ENCODE measurements at places on chromosomes 7 and 10. TPM values are rescaled to one million over a fixed set of nuclear protein-coding genes. Genes with fewer than 3 reads are reported as not detected.

DNA sequence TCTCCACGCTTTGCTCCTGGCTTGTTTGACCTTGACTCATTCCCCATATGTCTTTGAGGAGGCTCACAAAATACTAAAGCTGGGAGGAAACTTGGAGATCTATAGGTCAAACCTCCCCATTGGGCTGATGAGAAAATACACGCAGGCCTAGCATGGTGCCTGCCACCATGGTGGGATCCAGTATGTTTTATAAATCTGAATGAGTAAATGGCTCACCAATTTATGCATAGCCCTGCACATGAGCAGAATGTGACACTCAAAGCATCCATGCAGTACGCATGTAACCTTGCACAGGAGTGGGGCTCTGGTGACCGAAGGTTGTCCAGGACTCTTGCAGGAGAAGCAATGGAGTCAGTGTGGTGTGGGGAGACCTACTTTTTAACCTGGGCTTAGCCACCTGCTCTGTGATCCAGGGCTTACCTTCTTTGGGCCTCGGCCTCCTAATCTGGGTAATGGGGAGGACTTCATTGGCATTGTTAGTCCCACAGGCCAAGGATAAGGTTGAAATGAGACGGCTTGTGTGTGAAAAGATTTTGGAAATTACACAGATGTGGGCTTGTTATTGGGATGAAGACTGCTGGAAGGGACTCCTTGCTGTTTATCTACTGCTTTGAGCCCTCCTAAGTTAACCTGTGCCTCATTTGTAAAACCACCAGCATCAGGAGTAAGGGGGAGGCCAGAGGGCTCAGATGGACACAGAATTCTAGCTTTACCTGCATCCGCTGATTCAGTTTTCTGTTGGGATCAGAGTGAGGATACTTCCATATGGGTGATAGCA, 58.4 kb downstream of the ADCYAP1R1 start:
- DNase-seq: no peak

DNA sequence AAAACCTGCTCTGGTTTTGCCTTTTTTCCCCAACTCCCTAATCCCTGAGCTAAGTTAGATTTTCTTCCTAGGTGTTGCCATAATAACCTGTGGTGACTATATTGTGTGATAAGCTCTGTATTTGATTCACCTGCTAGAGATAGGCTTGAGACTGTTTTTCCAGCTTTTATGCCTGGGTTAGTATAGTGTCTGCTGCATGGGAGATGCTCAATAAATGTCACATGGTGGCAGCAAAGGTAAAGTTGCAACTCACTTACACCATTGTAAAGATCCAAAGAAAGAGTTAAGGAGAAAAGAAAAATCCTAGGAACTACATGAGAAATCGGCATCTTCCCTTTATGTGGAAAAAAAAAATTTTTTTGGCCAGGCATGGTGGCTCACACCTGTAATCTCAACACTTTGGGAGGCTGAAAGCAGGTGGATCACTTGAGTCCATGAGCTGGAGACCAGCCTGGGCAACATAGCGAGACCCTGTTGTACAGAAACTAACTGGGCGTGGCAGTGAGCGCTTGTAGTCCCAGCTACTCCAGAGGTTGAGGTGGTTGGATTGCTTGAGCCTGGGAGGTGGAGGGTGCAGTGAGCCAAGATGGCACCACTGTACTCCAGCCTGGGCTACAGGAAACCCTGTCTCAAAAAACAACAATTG, 3.7 kb downstream of the CCNJ start:
- DNase-seq: no peak

- DNase-seq: no peak
These were observed 6.6 kb upstream of the CUZD1 start for GRCh38 chr10:122852261-122852660.

DNA sequence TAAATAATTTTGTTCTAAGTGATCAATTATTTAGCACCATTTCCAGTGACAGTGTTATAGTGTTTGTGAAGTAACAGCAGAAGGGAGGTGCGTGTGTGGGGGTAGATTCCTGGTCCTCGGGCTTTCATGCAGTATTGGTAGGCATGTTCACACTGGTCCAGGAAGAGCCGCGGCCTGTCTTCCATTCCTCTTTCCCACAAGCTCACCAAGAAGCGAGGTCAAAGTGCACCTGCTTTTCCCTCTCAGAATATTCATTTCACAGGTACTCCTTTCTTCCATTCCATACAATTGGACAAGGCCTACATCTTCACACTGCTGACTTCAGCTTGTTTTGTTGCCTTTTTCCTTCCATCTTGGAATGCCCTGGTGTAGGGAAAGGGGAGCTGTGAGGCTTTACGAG, 151.8 kb upstream of the CELF2 start:
- DNase-seq: no peak

- no peak for DNase-seq
These were observed 8.0 kb downstream of the SEMA3E start for GRCh38 chr7:83640731-83641537.

GRCh38 chr10:127196282-127197153, at the start of gene INSYN2A:
INSYN2A (minus strand) TSS chr10:127196591; CDS start chr10:127176395, 20,196 bp downstream.
- peak; percentile 49 for DNase-seq

DNA sequence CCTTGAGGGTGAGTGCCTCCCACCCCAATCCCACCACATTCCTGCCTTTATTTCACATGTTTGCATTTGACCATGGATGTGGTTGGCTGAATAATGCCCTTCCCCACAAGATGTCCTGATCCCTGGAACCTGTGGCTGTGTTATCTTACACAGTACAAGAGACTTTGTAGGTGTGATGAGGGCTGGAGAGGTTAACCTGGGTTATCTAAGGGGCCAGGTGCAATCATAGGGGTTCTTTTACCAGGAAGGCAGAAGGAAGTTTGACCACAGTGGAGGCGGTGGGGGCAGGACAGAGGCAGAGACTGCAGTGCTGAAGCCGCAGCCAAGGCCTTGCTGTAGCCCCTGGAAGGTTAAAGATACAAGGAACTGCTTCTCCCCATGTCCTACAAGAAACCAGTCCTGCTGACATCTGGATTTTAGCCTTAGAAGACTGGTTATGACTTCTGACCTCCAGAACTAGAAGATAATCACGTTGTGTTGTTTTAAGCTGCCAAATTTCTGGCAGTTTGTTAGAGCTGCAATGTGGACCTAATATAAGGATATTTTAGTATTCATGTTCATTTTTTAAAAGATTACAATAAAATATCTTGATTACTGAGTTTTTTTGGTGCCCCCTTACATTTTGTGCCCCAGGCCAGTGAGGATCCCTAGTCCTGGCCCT, 136.6 kb downstream of the ARHGAP22 start:
- DNase-seq: no peak

DNA sequence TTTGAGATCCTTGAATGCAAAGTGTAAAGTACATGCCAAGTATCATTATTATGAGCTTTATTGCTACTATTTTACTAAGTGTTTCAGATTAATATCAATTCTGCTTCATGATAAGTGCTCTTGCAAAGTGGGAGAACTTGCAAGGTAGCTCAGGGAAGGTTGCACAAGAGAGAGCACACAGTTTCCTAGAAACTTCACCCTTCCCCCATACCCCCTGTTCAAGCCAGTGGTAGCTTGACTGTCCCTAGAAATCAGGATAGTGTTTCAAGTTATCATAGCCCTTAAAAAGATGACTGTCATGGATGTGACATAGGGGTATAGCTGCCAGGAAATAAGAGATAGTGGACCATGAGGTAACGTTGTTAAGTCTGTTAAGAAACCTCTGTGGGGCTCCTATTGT, 251.5 kb downstream of the TRIL start:
- DNase-seq: no peak

GRCh38 chr7:134085311-134085710, 41.8 kb upstream of the LRGUK start:
- DNase-seq: no peak

GRCh38 chr7:105298439-105298894, 90.3 kb downstream of the SRPK2 start:
- DNase-seq: no peak

- DNase-seq: no peak
These were observed 159.8 kb downstream of the DIP2C start for GRCh38 chr10:529468-530230.

DNA sequence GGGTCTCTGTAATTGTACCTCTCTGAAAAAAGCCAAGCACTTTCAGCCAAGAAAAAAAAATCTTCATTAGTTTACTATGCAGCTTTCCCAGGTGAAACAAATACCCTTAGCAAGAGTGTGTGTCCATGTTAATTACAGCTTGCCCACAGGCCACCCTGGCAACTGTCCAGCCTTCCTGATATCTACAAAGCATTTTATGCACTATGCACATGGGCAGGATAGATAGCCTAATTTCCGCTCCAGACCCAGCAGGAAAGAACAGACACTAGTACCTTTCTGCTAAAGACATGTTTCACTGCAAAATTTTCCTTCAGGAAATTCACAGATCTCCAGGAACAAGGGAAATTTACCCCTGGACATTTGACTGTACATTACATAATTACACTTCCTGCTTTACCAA, 24.4 kb downstream of the CACNA2D1 start:
- DNase-seq: no peak

- no peak for DNase-seq
These were observed 77.5 kb downstream of the SEPTIN7 start for GRCh38 chr7:35878351-35878750.

- DNase-seq: no peak
These were observed 15.1 kb upstream of the ELN start for GRCh38 chr7:74012842-74013249.

DNA sequence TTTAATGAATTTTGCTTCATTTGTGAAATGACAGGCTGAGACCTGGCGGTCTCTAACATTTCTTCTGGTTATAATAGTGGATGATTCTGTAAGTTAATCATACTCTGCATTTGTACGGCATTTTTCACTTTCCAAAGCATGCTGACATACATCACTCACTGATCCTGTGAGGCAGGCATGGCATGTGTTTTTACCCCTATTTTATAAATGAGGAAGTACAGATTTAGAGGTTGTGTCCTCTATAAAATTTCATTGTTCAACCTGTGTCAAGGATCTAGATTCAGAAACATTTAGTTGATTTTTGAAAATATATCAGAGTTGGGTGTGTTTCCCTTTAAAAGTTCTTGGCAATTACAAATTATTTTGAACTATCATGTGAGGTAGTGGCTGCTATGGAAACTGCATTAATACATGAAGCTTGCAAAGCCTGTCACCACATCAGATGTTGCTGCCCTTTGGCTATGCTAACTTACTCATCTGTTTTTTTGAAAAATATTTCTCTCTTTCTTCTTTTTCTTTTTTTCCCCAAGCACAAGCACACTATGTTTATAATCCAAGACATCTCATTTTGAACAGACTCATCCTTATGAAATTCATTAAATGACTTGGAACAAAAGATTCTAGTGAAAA, 172.7 kb downstream of the GNAI1 start:
- no peak for DNase-seq

- DNase-seq: no peak
These were observed 47.3 kb upstream of the OIT3 start for GRCh38 chr10:72846238-72846637.

The CNPY1 gene
- total RNA-seq: 0.16 TPM

The SPACDR gene
- total RNA-seq: not detected

The ADD3 gene
- total RNA-seq: 109 TPM

The EFCAB10 gene
- 3.3 TPM for total RNA-seq

The REPIN1 gene
- total RNA-seq: 26.8 TPM

The CTAGE6 gene
- not detected for total RNA-seq

The CABCOCO1 gene
- total RNA-seq: 3.4 TPM

The TMEM229A gene
- total RNA-seq: 1.7 TPM

The MRLN gene
- total RNA-seq: not detected

The C10orf62 gene
- not detected for total RNA-seq

The ACHE gene
- 16.1 TPM for total RNA-seq

The NPY4R2 gene
- 0.31 TPM for total RNA-seq

The CPVL gene
- total RNA-seq: 69.9 TPM

The PNLIPRP1 gene
- not detected for total RNA-seq

The PRSS37 gene
- total RNA-seq: not detected

The PTF1A gene
- not detected for total RNA-seq
